ENCODE measurements at places on chromosomes 5 and 9. TPM values are rescaled to one million over a fixed set of nuclear protein-coding genes. Genes with fewer than 3 reads are reported as not detected.

DNA sequence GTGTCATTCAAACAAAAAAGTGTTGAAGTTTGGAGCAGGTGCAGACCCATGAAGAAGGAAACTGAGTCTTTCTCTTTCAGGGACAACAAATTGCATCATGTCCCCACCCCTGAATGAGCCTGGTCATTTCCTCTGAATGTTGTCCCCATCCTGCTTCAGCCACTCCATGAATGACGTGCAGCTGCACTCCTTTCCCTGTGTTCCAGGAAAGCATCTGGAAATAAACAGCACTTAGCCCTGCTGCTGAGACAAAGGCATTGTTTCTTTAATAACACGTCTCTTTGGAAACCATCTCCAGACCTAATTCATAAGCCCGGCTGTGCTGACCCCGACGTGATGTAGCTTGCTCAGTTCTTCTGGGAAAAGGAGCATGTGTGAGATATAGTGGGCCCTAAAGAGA lies 682.3 kb downstream of the BRINP1 start:
- no peak overlapping the region for H3K4me3 ChIP-seq
- H3K27me3 ChIP-seq, result no peaks in the 10 kb centered on the region
- H3K27ac ChIP-seq, result no peak overlapping the region
- no peaks in the 10 kb centered on the region for H3K4me1 ChIP-seq

The ARSI gene
- total RNA-seq, result 4.7 TPM

GRCh38 chr9:108793573-108793972 lies 62.2 kb downstream of the ACTL7B start:
- H3K27ac ChIP-seq, result no peak overlapping the region
- DNase-seq, result no peak
- no peaks in the 10 kb centered on the region for H3K4me1 ChIP-seq
- no peaks in the 10 kb centered on the region for H3K27me3 ChIP-seq

DNA sequence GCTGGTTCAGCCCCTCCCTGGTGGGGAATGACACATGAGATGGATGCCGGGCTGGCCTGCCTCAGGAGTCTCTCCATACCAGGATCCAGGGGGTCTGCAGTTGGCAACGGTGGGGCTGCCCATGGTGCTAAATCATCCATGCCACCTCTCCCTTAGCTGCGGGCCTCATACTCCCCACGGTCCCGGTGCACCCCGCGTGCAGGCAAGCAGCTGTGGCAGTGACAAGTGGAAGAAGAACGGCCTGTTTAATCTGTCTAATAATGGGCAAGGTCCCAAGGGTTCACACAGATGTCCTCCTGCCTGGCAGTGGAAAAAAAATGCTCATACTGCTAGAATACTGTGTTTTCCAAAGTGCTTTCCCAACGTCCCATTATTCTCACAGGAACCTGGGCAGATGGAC lies 196.9 kb upstream of the PANK3 start:
- no peak overlapping the region for H3K27ac ChIP-seq
- no peaks in the 10 kb centered on the region for H3K4me1 ChIP-seq
- H3K4me3 ChIP-seq, result no peak overlapping the region
- no peaks in the 10 kb centered on the region for H3K36me3 ChIP-seq

The ZSWIM6 gene
- total RNA-seq, result 12.0 TPM

All from HFFc6 (cell line).